AG09319 (cell line): ENCODE measurements at places on chromosomes 3 and 15.
A peak's percentile ranks its signal among the peaks of the same experiment; 100 is the strongest.

- DNase-seq, result no peak
Observed at GRCh38 chr3:71250026-71250425, 333.5 kb downstream of the FOXP1 start.

GRCh38 chr15:100809587-100809986, 70.0 kb upstream of the ALDH1A3 start:
- no peak for DNase-seq

DNA sequence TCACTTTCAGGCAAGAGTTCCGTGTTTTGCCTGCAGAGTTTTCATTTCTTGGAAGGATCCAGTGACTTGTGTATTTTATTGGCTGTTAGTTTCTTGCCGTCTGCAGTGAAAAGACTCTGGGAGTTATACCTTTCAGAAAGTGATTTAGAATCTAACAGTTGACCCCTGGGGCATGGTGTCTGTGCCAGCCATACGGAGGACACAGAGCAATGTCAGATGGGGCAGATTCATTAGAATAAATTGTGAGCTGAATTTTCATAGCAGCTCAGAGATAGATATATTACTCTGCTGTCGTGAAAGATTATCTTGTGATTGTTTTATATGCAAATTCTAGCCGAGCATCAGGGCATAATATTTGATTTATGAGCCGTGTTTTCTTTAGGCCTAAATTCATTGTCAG, 131.6 kb downstream of the SV2B start:
- DNase-seq, result no peak

- no peak for DNase-seq
Observed at GRCh38 chr3:146539315-146539714, 5.1 kb downstream of the PLSCR1 start.

DNA sequence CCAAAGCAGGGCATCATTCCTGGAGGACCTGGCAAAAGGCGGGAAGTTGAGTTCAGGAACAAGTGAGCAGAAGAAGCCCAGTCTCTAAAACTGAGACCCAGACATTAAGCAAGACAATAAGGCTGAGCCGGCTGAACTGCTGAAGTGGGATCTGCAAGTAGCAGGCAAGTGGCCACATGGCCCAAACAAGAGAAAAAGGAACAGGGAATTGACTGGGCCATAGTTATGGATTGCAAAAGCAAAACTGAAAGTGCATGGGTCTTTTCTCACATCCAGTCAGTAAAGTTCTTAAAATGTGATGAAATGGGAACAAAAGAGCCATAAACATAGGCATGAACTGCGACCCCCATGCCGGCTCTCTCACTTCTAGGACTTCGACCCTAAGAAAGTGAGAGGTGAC, 101.2 kb downstream of the SCN11A start:
- no peak for DNase-seq

DNA sequence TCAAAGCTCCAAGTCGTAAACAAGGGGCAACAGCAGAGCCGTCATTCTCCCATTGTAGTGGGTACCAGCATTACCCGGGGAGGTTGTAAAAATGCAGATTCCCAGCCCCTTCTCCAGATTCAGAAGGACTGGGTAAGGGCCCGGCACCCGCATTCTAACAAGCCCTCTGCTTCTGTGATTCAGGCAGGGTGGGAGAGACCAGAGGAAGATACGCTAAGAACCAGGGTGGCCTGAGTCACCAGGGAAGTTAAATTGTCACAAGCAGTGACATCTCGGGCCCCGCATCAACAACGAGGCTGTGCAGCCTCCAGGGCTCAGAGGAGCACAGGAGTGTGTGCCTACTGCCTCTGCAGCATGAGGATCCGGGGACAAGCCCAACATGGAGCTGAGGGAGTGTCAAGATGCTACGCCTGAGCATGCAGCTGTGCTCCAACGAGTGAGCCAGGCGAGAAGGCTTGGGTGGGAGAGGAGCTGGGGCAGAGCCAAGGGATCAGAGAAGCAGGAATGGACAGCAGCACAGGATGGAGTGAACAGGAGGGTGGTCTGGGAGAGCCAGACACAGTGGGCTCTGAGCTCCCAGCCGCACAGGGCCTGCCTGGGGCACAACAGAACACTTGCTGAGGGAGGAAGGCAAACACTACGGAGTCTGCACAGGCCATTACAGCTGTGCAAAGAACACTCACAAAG, 68.5 kb downstream of the CPN2 start:
- no peak for DNase-seq

DNA sequence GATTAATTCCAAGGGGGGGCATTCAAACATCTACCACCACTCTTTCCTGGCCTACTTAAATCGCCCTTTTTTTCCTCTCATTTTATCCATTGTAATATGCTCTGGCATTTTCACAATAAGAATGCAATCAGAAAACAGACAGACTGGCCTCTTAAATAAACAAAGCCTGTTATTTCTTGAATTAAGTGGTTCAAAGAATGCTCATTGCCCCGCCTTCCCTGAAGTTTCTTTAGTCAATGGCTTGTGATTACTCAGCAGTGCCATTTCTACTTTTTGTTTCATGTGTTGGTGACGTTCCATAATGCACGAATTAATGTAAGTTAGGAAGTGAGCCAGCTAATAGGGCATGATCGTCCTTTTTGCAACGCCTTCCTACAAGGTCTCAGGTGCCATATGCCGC, 68.0 kb downstream of the FBN1 start:
- DNase-seq, result no peak

- no peak for DNase-seq
Observed at GRCh38 chr3:101181801-101182200, 138.6 kb downstream of the IMPG2 start.

DNA sequence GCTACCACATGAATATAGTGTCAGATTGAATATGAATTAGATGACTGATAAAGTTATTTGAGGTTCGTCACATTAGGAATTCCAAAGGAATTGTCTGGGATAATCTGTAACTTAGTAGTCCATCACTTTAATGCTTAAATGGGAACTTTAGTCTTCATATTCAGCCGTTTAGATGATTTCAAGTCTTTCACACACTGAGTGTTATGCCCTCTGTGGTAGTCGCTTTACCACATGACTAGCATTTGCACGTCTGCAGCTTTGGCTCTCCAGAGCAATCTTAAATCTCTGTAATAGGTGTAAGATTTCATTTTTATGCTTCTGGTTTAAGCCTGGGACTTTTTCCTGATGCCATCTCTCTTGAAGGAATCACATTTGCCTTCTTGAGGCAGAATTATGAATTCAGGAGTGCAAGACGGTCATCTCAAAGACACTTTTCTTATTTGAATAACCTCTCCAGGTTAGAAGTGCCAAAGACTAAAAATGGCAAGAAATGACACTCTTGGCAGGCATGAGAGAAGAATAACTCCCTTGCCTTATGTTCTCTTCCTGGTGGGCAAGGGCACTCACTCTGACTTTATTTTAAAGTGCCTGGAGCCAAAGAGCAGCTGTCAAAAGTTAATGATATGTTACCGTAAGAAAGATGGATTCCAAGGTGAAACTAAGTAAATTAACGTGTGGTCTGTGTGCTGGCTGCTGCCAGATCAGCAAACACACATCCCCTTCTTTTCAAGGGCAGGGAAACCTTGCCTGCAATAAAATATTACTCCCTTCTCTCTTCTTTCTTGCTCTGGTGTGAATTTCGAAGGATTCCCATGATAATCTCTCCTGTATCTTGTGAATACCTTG, 153.3 kb downstream of the B3GALNT1 start:
- no peak for DNase-seq

GRCh38 chr3:131151-131888, 65.2 kb upstream of the CHL1 start:
- no peak for DNase-seq

DNA sequence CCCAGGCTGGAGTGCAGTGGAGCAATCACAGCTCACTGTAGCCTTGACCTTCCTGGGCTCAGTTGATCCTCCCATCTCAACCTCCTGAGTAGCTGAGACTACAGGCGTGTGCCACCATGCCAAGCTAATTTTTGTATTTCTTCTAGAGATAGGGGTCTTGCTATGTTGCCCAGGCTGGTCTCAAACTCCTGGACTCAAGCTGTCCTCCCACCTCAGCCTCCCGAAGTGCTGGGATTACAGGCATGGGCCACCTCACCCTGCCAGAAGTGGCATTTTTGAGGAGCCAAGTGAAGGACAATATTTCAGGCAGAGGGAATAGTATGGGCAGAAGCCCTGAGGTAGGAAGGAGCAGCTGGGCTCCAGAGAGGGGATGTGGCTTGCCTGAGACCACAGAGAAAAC, 4.7 kb downstream of the ANKDD1A start:
- DNase-seq, result no peak

GRCh38 chr3:129918461-129918860, 24.9 kb upstream of the TMCC1 start:
- no peak for DNase-seq

GRCh38 chr15:50820808-50821382, 55.4 kb upstream of the SPPL2A start:
- DNase-seq, result no peak

GRCh38 chr3:122969585-122970469, 57.7 kb downstream of the SEMA5B start:
- peak; percentile 8 for DNase-seq

GRCh38 chr3:13258280-13258679, 161.8 kb downstream of the NUP210 start:
- no peak for DNase-seq

DNA sequence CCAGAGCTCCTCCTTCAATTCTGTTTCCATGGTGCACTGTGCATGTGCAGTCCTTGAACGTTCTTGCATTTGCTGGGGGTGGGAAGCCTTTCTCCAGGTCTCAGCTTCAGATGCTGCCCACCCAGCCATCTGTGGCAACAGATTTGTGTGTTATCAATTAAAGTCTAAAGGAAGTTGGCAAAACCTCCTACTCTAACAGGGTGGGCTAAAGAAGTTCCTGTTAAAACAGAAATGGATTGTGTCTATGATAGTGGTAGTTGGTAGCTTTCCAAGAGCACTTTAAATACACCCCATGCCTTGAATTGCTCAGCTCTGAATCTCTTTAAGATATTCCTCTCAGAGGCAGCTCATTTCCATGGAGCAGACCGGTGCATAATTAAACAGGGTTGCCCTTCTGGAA, 488.0 kb upstream of the SUCLG2 start:
- DNase-seq, result no peak

- DNase-seq, result no peak
Observed at GRCh38 chr3:126111566-126112475, 27.9 kb upstream of the SLC41A3 start.

- DNase-seq, result no peak
Observed at GRCh38 chr3:123540285-123540684, 44.6 kb downstream of the HACD2 start.

DNA sequence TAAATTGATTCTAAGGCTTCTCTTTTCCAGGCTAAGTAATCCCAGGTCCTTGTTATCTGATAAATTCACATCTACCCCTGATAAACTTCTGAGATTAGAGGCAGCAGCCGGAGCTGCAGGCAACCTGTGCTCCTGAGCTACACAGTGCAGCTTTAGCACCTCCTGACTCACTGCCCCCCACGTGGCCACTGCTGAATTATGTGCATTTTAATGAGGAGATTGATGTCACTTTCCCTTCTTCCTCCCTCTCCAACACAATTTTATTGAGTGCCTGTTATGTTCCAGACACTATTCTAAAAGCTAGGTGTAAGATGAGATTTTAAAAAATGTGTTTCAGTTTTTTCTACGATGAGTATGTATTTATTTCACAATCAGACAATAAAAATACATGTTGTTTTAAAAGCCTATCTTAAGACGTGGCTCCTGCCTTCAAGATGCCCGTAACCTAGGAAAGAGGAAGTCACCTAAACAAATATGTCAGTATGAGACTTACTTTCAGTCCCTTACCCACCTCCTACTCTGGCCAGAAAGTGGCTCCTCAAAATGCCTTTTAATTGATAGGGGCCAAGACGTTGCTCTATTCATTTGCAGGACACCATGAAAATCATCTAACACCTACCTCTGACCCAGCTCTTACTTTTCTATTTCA, 161.5 kb upstream of the PFN2 start:
- DNase-seq, result no peak

DNA sequence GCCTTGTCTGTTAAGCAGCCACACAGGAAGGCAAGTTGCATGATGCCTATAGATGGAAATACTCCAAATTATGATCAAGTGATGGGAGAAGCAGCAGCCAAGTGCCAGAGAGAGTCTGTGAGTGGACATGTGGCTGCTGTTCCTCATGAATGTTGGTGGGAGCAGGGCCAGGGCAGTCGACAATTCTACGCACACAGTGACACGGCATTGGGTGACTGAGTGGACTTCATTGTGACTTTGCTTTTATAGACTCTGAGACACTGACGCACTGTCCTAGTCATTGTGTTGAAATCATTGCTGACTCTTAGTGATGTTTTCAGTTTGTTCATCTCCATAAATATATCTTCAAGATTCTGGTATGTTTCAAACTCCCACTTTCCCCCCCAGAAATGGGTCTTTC, 246.3 kb upstream of the SEMA6D start:
- no peak for DNase-seq

GRCh38 chr15:70185251-70185711, 87.6 kb upstream of the TLE3 start:
- DNase-seq, result no peak

DNA sequence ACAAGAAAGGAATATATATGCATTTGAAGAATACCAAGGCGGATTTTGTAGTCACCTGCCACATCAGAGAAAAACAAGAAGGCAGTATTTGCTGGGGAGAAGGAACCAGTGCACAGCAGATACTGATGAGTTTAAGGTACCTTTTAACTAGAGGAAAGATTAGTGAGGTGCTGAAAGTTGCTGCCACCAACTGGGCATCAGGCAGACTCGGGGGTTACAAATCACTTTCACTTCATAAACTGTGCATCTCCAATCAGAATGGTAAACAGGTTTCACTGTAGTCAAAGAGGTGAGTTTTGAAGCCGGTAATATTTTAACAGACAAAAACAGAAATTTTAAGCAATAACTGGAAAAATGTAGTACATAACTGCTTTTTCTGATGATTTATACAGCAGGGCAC, 4.1 kb downstream of the FBN1 start:
- DNase-seq, result no peak

GRCh38 chr3:8529181-8529637, 27.6 kb downstream of the LMCD1 start:
- DNase-seq, result peak; percentile 36
